Hypothalamus (tissue), 51 donors: ENCODE measurements at places on chromosomes 7 and 10.

DNA sequence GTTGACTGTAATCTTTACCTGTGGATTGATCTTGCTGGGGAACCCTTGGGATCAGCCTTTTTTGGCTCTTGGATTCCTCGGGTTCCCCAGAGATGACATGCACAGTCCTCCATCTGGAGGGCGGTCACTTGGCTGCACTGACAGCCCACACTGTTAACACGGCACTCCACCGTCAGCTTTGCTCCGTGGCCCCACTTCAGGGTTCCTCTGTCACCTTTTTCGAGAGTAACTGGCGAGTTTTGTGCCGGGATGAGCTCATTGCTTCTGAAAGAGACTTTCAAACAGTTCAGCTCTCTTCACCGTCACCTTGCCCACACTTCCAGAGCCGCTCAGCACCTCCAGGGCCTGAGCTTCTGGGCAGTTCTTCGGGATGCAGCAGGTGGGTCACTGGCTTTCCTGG, 42.4 kb downstream of the PROSER2 start:
- DNase-seq = no peak

GRCh38 chr7:120628251-120628650, 229.7 kb downstream of the TSPAN12 start:
- no peak for DNase-seq

DNA sequence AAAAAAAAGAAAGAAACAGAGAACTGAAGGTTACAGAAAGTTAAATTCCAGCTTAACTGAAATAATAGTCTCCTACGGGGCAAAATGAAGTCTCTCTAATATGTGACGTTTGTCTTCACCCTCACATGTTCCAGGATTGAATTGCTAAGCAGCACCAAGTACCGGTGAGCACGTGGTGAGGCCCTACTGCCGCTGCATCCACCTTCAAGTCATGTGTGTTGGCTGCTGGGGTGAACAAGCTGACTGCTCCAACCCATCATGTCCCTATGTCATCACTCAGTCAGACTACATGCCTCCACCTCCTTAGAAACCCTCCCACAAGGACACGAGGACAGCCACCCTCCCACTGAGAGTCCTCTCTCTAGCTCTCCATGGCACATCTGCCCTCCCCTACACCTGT, 35.4 kb upstream of the NPFFR1 start:
- DNase-seq = no peak

DNA sequence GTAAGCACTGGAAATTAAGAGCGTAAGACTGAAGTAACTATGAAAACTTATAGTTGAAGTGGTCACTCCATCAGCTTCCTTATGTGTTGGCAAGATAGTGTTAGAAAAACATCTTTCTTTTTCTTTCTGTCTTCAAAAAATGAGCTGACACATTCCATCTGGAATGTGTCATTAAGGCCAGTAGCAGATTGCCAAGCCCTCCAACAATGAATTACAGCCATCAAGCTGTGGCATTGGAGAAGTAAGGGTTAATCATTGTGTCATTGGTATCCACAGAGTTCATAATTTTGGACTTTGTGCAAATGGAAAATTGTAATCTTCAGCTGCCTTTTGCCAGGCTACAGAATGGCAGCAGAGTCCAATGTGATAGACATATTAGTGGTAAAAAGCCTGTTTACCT, 926.3 kb downstream of the NRG3 start:
- no peak for DNase-seq

DNA sequence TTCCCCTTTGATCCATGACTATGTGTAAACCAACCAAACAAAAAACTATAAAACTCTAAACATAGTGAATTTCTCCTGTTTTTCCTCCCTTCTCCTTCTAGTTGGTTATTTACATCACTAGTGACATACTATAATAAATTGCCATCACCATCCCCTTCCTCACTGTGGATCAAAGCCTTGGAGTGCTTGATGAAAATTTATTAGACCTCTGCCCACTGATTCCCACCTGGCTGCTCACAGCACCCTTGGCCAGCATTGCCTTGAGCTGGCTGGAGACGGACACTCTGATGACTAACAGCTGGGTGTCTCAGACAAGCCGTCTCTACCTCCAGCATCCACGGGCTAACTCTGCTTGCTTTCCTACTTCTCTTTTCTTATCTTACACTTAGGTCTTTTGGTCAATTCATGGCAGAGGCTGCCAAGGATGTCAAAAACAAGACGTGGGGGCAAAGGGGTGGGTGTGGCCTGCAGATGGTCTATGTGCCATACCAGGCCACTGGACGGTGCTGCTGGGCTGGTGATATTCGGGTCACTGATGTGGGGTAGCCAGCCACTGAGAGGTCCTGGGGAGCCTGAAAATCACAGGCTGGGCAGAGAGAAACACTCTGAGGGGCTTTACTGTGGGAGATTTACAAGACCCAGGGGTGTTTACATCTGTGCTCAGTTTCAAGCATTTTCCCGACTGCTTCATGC, 207.8 kb downstream of the TAX1BP1 start:
- DNase-seq = no peak

DNA sequence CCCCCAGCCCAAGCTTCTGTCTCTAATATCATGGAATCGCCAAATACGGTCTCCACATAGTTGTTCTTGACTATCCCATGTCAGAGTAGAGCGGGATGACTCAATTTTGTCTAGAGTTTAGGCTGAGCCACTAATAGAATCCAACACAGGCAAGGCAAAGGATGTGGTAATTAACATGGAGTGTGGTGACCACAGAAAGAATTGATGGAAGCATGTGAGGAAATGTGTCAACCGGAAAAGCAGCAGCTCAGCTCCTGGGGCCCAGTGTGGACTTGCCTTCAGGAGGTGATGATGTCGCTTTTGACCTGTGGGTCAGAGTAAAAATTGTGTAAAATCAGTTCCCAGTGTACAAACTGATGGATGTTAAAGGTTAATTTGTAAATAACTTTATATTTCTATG, 139.3 kb upstream of the KLF6 start:
- no peak for DNase-seq

- peak; percentile 21 for DNase-seq
Observed at GRCh38 chr7:74033372-74034311, 5.7 kb downstream of the ELN start.

DNA sequence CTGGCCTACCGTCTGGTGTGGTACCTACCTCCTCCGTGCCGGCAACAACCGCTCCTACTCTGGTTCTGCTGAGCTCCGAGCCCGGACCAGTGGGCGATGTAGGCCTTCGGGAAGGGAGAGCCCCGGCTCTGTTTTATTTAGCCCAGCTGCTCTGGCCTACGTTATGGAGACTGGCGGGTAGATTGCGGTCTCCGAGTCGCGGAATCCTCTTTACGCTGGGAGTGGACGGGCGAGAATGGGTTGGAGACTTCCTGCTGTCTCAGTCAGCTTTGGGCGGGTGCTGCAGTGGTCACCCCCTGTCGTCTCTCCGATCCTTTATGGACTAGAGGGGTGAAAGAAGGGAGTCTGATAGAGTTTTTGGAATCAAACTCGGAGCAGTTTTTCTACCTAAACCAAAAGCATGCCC, 406 bp downstream of the CBLL1 start:
- DNase-seq = no peak

- DNase-seq = no peak
Observed at GRCh38 chr7:157487046-157487770, 150.4 kb downstream of the DNAJB6 start.

- no peak for DNase-seq
Observed at GRCh38 chr7:142457146-142457703, 199.4 kb upstream of the PRSS58 start.

DNA sequence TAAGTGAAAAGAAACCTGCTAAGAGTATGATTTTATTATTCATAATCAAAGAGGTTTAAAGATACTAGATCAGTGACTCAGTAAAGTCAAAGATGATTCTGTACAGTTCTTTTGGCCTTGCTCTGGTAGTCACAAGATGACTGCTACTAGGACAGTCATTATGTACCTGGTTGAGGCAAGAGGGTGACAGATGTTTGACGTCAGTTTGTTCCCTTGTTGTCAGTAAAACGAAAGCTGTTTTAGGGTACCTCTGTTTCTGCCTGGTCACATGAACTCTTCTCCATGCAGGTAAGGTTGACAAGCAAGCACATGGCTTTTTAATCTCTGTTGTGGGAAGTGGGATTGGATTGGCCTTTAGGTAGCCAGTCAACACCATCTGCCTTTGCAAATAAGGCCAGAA, 308.0 kb downstream of the EXOC4 start:
- DNase-seq = no peak

GRCh38 chr7:66871076-66871475, 49.9 kb upstream of the TMEM248 start:
- no peak for DNase-seq

DNA sequence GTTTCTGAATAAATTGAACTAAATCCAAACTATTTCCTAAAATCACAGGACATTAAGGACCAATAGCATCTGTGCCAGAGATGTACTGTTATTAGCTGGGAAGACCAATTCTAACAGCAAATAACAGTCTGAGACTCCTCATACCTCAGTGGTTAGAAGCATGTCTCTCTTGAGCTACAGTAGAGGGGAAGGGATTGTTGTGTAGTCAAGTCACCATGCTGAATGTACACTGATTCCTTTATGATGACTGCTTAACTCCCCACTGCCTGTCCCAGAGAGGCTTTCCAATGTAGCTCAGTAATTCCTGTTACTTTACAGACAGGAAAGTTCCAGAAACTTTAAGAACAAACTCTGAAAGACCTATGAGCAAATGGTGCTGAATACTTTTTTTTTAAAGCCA, 13.9 kb downstream of the MEST start:
- DNase-seq = no peak

- DNase-seq = no peak
Observed at GRCh38 chr7:131249003-131249402, 78.7 kb upstream of the MKLN1 start.

- DNase-seq = no peak
Observed at GRCh38 chr10:50467209-50467608, 156.5 kb downstream of the SGMS1 start.

DNA sequence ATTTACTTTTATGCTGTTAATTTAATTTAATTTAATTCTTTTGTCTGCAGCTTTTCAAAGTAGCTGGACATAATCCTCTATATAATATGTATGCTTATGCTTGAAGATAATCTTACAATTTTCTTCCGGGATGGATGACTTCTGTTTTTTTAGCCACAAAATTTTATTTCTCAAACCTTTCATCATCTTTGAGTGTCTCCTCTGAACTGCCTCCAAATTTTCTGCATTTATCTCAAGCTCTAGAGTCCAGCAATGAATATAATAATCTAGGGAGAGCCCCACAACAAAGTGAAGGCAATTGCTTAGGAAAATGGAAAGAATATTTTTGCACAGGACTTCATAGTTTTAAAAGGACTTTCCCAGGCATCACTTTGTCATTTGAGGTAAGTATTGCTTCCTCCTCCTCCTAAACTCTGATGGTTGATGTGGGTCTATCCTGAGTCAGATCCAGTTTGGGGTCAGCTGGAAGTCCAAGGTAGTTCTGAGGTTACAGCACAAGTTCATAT, 53.7 kb upstream of the FAM3C start:
- DNase-seq = no peak

- no peak for DNase-seq
Observed at GRCh38 chr10:21084700-21085099, 187.6 kb upstream of the NEBL start.

- no peak for DNase-seq
Observed at GRCh38 chr10:60967260-60967659, 23.3 kb upstream of the RHOBTB1 start.

DNA sequence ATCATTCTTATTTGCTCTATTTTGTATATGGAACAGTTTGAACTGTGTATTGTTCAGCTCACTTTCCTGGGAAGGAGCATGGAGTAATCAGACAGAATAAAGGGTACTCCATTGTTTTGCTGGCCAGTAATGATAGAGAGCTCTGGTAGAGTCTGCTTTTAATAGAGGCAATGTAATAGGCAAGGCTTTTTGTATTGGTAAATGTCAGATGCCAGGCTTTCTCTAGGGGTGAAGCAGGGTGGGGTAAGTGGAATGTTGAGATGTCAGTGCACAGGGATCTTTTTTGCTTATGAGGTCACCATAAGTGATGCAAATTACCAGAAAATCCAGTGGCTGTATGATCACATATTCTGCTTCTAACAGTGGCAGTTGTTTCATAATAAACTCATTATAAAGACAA, 1088.3 kb upstream of the SORCS1 start:
- DNase-seq = no peak

DNA sequence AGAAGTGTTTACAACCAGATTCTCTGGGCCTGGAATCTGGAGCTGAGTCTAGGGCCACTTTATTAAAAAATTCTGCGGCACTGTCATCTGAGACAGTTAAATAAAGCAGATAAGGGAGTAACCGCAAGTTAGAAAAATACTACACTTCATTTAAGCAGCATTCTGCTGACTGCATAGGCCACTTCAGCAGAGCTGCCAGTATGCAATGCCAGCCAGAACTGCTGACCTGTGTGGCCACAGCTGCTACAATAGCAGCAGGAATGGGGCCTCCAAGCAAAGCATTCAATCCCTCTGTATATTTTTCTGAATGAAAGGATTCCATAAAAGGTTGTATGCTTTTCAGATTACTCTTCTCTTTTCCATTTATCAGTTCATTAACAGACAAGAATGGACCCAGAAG, 136.0 kb downstream of the COL28A1 start:
- no peak for DNase-seq

DNA sequence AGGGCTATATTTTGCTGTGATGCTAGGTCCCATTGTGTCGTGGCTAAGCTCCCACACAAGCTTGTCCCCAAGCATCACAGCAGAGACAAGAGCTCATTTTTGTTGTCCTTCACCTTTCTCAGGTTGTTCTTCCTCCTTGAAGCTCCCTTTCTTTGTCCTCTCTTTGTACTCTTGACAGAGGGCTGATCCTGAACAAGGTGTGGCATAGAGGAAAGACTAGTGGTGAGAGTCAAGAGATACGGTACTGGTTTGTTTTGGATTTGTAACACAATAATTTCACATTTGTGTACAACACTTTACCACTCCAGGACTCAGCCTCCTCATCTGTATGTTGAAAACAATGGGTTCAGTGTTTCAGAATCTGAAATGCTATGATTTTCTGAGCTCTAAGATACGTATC, 41.0 kb downstream of the MAGI2 start:
- no peak for DNase-seq

DNA sequence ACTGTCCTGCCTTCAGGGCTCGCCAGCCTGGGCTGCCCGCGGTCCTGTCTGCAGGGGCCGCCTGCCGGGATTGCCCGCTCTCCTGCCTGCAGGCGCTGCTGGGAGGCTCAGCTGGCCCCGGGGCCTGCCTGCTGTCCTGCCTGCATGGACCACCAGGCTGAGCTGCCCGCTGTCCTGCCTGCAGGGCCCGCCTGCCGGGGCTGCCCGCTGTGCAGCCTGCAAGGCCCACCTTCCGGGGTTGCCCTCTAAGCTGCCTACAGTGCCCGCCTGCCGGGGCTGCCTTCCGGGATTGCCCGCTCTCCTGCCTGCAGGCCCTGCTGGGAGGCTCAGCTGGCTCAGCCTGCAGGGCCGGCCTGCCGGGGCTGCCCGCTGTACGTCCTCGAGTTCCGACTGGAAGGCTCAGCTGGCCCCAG, 164.4 kb downstream of the GLRX3 start:
- DNase-seq = no peak

- DNase-seq = no peak
Observed at GRCh38 chr7:28533267-28533666, 120.9 kb downstream of the CREB5 start.

DNA sequence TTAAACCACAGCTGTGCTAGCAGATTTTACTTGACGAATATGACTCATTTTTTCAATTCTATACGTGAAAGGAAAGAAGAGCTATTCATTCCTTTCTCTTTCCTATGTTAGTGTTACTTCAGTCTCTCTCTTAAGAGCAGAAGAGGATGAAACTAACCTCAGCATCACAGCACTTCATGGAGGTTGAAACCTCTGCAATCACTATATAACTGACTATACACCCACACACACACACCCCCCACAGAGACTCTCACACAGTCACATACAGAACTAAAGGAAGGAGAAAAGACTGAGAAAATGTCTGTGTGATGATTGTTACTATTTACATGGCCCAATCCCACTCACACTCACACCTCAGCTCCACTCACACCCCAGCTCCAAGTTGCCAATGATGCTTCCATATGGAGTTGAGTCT, 104.2 kb downstream of the KIF20B start:
- DNase-seq = no peak
